SK-N-SH (cell line): ENCODE measurements at places on chromosomes 1 and 21. TPM values are rescaled to one million over a fixed set of nuclear protein-coding genes. Genes with fewer than 3 reads are reported as not detected.

- DNase-seq: no peak
These were observed 200.3 kb downstream of the DSCAM start for GRCh38 chr21:40646651-40647050.

The LCK gene
- polyA plus RNA-seq: not detected in 2 replicates

The C1orf94 gene
- polyA plus RNA-seq: not detected in 2 replicates

The RC3H1 gene
- 2.9 and 3.3 TPM in 2 replicates for polyA plus RNA-seq

The NUDT4B gene
- 21.3 and 24.7 TPM in 2 replicates for polyA plus RNA-seq

The PPFIA4 gene
- 4.4 and 5.5 TPM in 2 replicates for polyA plus RNA-seq

- DNase-seq: no peak
These were observed 17.4 kb downstream of the MYOM3 start for GRCh38 chr1:24094554-24094953.

DNA sequence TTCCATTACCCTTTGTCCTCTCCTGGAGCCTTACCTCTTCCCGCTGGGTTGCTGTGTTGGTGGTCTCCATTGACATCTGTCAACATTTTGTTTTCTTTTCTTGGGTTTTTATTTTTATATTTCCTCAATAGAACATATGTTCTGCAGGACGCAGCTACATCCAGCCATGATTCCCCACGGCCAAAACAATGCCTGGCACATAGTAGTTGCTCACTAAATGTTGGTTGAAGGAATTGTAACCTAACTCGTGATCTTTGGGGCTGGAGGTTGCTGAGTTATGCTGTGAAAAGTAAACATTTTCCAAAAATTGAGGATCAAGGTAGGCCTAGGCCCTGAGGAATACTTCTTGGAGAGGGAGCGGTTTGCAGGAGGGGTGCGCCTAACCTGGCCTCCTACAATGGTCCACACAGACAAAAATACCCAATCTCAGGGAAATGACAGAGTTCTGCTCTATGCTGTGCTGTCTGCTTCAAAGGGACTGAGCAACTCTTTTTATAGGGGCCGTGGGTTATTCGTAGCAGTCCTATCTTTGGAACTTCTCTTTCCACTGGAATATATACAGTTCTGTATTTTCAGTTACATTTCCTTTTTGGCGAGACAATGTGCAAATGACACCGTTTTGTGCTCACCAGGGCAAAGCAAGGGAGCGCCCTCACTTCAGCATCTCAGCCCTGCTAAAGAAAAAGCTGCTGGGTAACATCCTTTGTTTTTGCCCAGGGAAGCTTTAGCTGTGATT is 1.4 kb downstream of the PDPN start:
- no peak for DNase-seq

GRCh38 chr1:121587777-121588176 is 403.0 kb downstream of the SRGAP2C start:
- no peak for DNase-seq

DNA sequence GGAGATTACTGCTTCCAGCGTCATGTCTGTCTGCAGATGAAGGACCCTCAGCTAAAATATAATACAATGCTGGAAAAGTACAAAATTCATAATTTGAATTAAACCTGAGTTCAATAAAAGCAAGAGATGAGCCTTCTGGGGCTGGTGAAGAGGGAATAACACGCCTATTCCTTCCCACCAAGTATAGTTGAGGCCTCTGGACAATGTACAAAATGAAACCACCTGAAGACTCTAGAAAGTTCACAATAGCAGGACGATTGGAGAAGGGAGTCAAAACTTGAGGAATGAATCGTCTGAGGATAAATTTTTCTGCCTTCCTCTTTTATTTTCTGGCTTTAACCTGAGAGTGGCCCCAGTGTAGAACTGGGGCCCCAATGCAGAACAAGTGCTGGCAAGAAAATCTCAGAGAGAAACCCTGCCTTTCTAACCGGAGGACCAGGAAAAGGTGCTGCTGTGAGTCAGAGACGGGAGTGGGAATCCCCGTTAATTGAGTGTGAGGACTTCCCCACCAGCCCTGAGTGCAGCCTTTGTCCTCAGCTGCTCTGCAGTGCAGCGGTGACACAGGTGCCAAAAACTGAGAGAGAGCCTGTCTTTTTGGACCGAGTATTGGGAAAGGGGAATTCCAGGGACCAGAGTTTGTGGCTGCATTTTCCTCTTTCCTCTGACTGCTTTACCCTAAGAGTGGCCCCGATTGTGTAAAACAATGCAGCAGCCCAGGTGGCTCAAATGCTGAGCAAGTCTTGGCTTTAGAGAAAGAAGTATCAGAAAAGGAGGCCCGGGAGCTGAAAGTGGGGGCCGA is 264.9 kb downstream of the DYRK1A start:
- no peak for DNase-seq

The DEPDC1 gene
- polyA plus RNA-seq: 3.8 TPM in 2 replicates

DNA sequence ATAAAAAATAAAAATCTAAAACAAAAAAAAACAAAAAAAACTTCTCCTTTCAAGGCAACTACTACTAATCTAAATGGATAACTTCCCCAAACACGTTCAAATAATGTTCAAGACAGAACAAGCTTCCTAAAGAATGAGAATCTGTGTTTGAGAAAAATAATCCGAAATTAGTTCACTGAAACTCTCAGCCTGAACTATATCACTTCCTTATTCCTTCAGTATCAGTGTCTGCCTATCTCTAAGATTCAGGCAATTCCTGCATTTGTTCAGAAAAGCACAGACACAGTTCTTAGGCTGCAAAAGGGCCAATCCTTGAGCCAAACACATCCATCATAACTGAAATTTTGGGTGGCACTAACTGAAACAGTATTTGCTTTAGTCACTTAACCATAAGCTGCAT is 22.4 kb downstream of the DSTYK start:
- DNase-seq: no peak

GRCh38 chr1:193891788-193892187 is 705.4 kb upstream of the B3GALT2 start:
- DNase-seq: no peak

- DNase-seq: no peak
These were observed 15.3 kb downstream of the NAV1 start for GRCh38 chr1:201554190-201554600.

DNA sequence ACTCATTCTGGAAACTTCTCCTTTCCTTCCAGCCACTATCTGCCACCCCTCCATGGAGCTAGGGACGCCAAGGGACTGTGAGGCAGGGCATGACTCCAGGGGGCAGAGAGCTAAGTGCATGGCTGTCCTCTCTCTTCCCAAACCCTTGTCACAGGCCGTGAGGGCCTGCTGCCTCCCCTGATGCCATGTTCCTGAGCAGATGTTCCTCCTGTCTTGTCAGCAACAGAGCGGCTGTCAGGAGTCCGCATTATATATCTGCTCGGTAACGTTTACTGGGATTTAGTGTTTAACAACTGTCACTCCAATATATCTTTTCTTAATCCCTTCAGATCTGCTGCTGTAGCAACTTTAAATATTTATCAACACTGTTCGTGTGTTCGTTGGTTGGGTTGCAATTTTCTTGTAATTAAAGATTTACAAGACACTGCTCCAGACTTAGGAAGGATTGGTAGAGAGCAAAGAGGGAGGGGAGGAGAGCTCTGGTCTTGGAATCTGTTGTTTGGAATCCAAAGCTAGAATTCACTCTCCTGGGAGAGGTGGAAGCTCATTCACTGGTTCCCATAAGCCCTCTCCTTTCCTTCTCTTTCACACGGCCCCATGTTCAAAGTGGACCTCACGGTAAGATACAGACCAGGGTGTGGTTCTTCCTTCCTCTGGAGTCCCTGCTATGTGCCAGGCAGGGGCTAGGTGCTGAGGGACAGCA is 76.2 kb downstream of the MDM4 start:
- no peak for DNase-seq
